Inflammatory macrophage (primary cell): ENCODE measurements at places on chromosomes 4 and X.
A peak's percentile ranks its signal among the peaks of the same experiment; 100 is the strongest.

DNA sequence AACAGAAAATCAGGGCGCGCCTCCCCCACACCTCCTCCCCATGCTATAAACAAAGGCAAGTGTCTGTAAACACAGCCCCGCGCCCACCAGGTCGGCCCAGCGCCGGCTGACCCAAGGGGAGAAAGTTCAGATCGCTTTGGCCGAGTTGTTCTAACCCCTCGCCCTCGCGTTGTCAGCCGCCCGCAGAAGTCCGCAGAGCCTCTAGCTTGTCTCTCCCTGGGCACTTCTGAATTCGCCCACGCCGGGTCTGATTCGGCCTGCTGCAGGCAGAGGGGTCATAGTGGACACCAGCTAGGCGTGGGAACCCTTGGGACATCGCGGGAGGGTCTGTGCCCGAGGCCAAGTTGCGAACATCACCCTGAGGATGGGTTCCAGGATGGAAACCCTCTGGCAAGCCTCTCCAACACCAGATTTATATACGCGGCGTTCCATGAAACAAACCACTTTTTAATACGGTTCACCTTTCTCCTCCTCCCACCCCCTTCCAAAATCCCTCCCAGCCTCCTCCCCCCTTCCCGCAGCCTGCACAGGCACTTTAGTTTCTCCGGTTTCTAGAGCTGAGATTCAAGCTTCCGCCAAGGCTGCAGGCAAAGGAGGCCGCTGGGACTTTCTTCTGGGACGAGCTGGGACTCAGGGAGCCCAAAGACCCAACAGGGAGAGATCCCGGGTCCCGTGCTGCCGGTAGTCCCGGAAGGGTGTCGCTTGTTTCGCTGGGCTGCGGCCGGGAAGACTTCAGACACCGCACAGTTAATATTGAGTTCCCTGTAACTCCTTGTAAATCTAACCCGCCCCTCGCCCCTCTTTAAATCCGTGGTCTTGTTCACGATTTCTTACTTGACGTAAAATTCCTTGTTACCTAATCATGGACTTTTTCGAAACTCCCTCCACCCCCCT lies 4.7 kb downstream of the HAND2 start:
- DNase-seq, result no peak

DNA sequence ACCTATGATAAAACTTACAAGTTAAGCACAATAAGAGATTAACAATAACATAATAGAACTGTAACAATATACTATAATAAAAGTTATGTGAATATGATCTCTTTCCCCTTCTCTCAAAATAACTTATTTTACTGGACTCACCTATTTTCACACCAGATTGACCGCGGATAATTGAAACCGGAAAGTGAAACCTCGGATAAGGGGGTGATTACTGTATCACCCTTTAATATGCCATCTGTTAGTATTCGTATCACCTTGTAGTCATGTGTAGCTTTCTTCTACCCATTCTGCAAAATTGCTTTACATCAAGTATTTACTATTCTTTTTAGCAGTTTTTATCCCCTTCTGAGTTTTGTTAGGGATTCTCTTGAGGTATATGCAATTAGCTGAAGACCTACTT lies 1.8 kb downstream of the SPCS3 start:
- DNase-seq, result no peak

GRCh38 chrX:11941571-11941970 lies 183.5 kb downstream of the MSL3 start:
- no peak for DNase-seq

GRCh38 chr4:174265916-174266315 lies 17.6 kb downstream of the FBXO8 start:
- no peak for DNase-seq

GRCh38 chr4:3765271-3766035 lies 732 bp upstream of the ADRA2C start:
- DNase-seq, result peak; percentile 25

DNA sequence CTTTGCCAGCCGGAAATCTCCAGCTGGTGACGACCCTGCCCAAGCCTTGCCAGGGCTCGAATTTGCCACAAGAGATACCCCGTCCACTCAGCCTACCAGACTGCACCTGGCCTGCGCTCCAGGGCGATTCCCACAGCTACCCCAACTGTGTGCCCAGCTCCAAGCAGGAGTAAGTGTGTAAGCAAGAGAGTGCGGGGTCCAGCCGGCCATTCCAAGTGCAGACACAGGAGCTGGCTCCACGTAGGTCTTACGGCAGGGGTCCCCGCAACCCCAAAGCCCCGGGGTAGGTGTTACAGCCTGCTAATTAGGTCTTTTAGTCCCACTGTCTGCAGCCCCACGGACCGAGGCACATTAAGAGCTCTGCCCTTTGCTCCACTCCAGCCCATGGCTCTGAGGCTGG lies 1305.2 kb downstream of the ARAP2 start:
- no peak for DNase-seq

DNA sequence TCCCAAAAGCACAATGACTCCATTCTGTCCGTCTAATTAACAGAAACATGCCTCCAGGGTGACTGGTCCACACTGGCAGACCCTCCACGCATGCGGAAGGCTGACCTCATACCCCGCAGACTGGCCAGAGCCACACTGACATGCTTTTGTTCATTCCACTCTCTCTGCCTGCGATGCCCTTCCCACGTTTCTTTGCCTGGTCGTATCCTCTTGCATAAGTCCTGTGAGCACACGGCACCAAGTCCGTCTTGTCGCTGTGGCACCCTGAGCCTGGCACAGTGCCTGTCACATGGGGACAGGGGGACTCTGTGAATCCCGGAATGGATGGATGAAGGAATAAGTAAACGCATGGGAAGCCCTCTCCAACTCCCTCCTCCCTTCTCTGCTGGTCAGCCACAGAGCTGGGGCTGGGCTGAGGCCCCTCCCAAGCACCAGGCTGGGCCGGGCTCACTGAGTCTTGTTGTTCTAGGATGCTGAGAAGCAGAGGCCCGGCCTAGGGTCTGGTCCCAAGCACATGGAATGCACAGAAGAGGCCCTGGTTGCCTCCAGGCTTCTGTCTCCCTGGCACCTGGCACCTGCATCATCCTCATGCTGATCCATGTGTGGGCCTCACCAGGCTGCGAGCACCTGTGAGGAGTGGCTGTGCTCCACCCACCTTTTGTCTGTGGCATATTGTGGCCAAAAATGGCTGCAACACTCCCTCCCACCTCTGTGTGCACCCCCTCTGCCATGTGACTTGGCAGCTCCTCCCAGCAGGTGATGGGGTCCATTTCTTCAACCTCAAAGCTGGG lies 38.9 kb upstream of the C4orf50 start:
- no peak for DNase-seq

GRCh38 chr4:13656569-13657405 lies 29.3 kb upstream of the BOD1L1 start:
- peak; percentile 78 for DNase-seq

- no peak for DNase-seq
These were observed 68.4 kb upstream of the BMPR1B start for GRCh38 chr4:94689155-94689860.

- DNase-seq, result no peak
These were observed 247.0 kb downstream of the BANK1 start for GRCh38 chr4:102037566-102037965.

DNA sequence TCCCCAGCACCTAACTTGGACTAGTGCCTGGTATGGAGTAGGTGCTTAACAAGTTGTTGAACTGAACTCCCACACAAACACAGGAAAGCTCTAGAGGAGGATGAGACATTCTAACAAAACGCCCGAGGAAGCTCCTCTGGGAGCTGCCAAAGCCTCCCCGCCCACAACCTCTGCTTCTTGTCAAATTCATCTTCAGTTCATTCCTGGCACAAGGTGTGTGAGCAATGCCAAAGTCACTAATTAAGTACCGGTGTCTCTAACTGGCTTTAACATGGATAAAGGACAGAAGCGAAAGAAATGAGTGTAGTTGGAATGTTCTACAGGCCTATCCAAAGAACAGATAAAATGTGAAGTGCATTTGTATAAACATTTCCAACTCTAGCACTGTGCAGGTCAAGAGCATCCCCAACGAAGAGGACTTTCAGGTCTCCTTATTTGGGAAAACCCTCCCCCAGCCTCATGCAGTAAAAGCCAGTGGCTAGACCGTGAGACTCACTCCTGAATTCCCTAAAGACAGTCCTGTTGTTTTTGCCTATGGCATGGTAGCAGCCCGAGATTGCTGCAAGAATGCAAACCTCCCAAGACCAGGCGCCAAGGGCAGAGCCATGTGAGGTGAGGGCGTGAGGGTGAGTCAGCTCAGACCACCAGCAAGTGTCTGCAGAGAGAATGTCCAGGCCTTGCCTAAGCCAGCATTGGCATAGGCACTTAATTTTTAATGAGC lies 72.2 kb upstream of the KLF3 start:
- no peak for DNase-seq

DNA sequence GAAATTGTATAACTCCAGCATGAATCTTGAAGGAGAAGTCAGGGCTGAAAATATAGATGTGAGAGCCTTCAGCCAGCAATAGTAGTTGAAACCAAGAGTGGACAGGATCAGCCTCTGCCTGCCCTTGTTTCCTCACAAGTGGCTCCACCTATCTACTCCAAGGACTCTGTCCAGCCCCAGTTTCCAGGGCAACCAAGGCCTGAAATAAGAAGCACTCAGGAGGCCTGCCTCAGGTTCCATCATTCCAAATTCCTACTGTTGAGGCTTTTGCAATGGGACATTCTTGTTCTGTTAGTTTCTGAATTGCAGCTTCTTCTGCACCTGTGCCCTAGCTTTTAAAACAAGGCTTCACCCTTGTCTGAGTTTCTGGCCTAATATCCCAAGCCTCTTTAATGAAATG lies 41.6 kb downstream of the TRPC5OS start:
- no peak for DNase-seq

DNA sequence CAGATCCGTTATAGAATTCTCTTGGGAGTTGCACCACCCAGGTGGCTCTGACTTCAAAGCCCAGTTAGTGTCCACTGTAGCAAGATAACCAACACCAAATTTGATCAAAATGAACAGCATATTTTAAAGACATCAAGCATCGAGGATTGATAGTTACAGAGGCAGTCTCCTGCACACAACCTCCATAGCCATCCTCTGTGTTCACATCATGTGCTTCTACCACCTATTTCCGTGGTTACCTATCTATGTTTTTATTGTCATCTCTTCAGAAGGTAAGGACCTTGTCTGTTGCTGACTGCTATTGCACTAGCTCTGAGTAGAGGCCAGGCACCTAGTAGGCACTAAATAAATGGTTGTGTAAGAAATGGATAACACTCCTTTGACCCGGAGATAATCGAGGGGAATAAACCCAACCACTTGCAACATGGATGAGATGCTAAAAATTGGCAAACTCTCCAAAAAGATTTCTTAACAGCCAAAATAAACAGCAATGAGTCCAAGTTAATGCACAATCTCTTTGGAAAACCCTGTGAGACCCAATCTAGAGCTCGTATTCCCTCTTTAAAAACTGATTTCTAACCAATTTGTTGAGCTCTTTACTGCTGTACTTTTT lies 14.7 kb upstream of the C1QTNF7 start:
- no peak for DNase-seq

- no peak for DNase-seq
These were observed 85.4 kb downstream of the PDE5A start for GRCh38 chr4:119543187-119543586.

- no peak for DNase-seq
These were observed 27.3 kb upstream of the CT83 start for GRCh38 chrX:116490104-116490503.

DNA sequence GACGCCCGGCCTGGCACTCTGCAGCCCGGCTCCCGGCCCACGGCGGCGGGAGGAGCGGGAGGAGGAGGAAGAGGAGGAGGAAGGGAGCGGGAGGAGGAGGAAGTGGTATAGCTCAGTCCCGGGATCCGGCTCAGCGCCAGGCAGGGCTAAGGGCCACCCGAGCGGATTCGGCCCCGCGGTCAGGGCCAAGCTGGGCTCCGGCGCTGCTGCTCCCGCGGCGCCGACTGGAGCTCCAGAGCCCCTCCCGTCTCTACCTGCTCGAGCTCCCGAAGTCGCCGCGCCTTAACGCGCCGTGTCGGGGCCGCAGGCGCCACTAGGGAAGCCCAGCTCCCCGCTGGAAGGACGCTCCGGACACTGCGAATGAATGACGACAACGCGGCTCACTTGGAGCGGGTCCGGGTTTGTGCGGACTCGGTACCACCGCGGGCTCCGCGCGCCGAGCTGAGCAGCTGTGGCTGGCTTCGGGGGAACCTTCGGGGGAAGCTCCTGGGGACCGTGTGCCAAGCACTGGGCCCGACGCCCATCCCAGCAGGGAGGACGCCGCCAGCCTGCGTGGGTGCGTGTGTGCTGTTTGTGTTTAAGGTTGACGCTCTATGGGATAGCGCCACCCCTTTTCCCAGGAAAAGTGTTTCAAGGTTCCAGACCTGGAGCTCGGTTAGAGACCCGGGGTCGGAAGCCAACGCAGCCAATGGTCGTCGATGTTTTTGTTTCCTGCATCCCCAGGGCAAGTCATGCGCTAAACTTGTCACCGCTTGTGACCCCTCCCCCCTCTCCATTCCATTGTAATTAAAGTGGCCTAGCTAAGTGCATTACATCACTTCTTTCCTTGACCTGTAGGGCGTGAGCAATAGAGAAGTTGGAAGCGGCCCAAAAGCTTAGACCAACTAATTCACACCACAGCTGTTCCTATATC lies at the start of gene TBC1D9:
Gene TBC1D9 (minus strand): TSS at position 67 of the 913 bp plus-strand sequence. CDS start 340 bp downstream, outside the sequence.
- peak; percentile 94 for DNase-seq

DNA sequence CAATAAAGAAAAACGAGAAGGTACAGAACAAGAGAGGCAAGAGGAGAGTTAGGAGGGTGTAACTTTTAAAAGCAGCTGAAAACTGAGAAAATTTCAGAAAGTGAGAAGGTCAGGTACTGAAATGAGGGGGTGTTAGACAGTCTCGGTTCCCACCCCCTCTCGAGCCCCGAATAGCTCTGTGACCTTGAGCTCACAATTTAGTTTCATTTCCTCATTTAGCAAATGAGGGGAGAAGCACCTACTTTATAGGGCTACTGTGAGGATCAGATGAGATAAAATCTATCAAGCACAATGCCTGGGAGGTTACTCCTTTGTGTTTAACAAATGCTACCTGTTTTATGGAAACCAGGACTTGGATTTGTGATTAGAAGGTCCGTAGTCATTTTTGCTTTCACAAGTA lies 4.9 kb downstream of the UGT8 start:
- DNase-seq, result no peak

- no peak for DNase-seq
These were observed 3.1 kb upstream of the TDO2 start for GRCh38 chr4:155900381-155900780.

DNA sequence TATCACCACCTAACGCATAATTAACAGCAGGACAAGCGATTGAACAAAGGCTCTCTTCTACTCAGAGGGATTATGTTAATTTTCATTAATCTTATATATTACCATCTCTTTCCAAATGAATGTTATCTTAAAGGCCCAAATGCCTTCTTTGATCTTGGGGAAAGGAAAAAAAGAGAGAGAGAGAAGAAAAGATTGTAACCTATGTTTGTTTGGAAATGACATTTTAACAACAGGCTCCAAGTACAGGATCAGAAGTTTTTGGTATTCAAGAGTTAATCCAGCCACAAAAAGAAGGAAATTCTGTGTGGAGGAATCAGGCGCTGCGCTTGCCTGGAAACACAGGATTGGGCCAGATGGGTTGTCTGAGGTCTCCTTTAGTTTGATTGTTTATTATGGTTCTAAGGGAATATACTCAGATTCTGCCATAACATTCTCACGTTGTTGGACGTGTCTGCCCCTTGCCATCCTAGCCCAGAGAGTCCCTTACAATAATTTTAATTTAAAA lies 100.7 kb upstream of the STX18 start:
- no peak for DNase-seq
